ENCODE measurements at places on chromosomes 13 and 19.

GRCh38 chr19:13899393-13899792 lies 6.5 kb downstream of the BRME1 start:
- no peak for DNase-seq

DNA sequence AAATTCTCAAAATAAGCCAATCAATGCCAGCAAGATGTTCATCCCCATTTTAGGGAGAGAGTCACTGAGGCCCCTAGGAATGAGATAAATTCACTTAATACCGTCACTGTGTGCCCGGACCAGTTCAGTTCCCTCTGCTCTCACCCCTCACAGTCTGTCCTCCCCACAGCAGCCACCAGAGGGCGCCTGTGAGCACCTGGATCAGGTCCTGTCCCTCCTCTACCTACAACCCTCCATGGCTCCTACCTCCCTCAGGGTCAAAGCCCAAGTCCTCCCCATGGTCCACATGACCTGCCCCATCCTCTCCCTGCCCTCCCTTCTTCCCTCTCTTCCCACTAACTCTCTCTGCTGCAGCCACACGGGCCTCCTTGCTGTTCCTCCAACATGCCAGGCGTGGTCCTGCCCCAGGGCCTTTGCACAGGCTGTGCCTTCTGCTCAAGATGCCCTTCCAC lies 42.0 kb upstream of the NFIC start:
- DNase-seq, result peak; percentile 48

GRCh38 chr13:39773833-39774232 lies 118.4 kb downstream of the COG6 start:
- no peak for DNase-seq

GRCh38 chr19:46288896-46289588 lies 7.8 kb upstream of the HIF3A start:
- no peak for DNase-seq

- DNase-seq, result no peak
These were observed 26.8 kb downstream of the TUBA3C start for GRCh38 chr13:19154843-19155242.

DNA sequence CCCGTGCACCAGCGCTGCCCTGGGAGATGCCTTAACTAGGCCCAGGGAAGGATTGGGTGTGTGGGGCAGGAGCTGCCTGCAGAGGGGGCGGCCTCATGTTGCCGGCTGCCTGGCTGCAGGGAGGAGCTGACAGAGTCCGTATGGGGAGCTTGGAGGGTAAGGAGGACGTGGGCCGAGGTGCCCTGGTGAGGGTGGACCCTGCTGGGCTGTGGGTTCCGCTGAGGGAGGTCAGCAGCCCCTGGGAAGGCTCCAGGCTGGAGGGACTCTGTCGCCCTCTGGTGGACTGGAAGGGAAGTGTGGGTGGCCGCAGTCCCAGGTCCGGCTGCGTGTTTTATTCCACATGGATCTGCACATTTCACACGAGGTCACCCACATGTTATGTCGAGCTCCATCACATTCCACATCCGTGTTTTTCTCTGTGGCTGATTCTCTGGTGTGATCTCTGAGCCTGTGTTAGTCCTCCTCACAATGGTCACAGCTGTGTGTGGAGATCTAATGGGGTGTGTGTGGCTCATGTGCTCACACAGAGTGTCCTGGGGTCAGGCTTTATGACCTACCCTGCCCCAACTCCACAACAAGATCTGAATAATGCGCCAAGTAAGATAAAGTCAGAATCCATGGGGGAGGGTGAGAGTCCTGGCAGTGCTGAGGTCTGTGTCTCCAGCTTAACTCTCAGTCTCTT lies 1.8 kb upstream of the CEACAM8 start:
- DNase-seq, result peak; percentile 31

DNA sequence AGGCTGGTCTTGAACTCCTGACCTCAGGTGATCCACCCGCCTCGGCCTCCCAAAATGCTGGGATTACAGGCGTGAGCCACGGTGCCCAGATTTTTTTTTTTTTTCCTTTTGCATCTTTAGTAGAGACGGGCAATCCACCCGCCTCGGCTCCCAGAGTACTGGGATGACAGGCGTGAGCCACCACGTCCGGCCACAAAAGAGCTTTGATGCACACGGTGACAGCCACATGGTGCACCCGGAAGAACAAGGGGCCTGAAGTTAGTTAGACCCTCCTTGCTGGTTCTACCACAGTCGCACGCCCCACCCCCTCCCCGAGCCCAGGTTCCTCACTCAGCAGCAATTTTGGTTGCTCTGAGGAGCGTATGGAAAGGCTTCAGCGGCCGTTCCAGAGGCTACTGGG lies 54.2 kb upstream of the USE1 start:
- DNase-seq, result no peak

DNA sequence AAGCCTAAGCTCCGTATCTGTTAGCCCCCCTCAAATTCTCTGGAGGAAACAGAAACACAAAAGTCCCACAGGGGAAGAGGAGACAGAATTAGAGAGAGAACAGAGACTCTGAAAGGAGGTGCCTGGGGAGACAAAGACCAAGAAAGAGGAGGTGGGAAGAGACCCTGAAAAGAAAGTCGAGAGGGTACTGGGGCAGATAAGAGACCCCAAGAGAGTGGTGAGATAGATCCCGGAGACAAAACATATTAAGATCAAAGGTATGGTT lies 915 bp upstream of the GRWD1 start:
- no peak for DNase-seq

GRCh38 chr13:37791699-37792098 lies 77.9 kb downstream of the TRPC4 start:
- DNase-seq, result no peak

GRCh38 chr19:55451163-55451964 lies 8.3 kb upstream of the SHISA7 start:
- DNase-seq, result no peak

- no peak for DNase-seq
These were observed 905.8 kb downstream of the SLITRK1 start for GRCh38 chr13:82976499-82976898.

- no peak for DNase-seq
These were observed 62.8 kb upstream of the WASF3 start for GRCh38 chr13:26494571-26495195.

GRCh38 chr13:32408296-32409000 lies 19.5 kb downstream of the N4BP2L1 start:
- DNase-seq, result no peak

- no peak for DNase-seq
These were observed 48.1 kb downstream of the ZC3H13 start for GRCh38 chr13:46004491-46004890.

DNA sequence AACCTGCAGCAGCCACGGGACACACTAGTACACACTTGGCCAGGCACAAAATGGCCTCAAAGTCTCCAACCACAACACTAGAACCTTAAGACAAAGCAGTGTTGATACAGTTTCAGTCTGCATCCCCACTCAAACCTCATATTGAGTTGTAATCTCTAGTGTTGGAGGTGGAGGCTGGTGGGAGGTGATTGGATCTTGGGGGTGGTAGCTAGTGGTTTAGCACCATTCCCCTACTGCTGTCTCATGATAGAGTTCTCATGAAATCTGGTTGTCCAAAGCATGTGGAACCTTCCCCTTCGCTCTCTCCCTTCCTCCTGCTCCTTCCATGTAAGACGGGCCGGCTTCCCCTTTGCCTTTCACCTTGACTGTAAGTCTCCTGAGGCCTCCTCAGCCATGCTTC lies 638.7 kb downstream of the UQCRFS1 start:
- no peak for DNase-seq

GRCh38 chr19:54633401-54633800 lies 3.1 kb downstream of the LILRB1 start:
- no peak for DNase-seq

GRCh38 chr19:54162241-54162805 lies 2.8 kb upstream of the LENG1 start:
- DNase-seq, result peak; percentile 89

DNA sequence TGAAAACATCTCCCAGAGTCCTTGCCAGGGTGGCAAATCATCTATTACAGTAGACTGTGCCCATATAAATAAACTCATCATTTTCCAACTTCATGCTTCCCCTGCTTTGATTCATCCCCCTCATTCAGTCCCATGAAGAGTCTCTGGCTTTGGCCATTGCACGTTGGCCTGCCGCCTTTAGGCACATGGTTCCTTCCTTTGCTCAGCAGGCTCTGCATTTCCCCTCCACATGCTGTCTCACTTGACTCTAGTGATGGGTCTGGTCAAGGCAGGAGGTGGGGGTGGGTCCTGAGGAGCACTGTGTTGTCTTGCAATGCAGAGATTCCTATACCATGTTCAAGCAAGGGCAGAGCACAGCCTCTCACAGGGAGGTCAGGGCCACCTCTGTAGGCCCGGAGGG lies 48.8 kb upstream of the ARGLU1 start:
- no peak for DNase-seq

- no peak for DNase-seq
These were observed 594.6 kb downstream of the EFNB2 start for GRCh38 chr13:105940882-105941281.

- DNase-seq, result no peak
These were observed 56.8 kb downstream of the LRCH1 start for GRCh38 chr13:46609726-46610125.

GRCh38 chr13:112899281-112900225 lies 69.5 kb upstream of the MCF2L start:
- no peak for DNase-seq

- DNase-seq, result no peak
These were observed 46.1 kb upstream of the NFIC start for GRCh38 chr19:3320354-3320670.

DNA sequence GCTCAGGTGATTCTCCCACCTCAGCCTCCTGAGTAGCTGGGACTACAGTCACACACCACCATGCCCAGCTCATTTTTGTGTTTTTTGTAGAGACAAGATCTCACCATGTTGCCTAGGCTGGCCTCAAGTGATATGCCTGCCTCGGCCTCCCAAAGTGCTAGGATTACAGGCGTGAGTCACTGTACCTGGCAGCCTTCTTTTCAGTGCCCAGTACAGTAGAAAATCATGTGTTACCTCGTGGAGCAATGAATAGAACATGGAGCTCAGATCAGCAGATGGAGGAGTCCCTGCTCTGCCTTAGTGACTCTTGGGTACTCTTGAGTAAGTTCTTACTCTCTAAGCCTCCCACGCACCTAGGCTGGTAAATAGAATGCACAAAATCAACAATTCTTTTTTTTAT lies 44.7 kb downstream of the THSD1 start:
- no peak for DNase-seq

GRCh38 chr19:4575267-4576015 lies 16.0 kb upstream of the SEMA6B start:
- no peak for DNase-seq

- no peak for DNase-seq
These were observed 848.5 kb downstream of the PCDH17 start for GRCh38 chr13:58480061-58480460.

GRCh38 chr19:4908360-4908759 lies 941 bp upstream of the UHRF1 start:
- no peak for DNase-seq

GRCh38 chr19:18001777-18002345 lies 6.1 kb upstream of the ARRDC2 start:
- DNase-seq, result no peak

DNA sequence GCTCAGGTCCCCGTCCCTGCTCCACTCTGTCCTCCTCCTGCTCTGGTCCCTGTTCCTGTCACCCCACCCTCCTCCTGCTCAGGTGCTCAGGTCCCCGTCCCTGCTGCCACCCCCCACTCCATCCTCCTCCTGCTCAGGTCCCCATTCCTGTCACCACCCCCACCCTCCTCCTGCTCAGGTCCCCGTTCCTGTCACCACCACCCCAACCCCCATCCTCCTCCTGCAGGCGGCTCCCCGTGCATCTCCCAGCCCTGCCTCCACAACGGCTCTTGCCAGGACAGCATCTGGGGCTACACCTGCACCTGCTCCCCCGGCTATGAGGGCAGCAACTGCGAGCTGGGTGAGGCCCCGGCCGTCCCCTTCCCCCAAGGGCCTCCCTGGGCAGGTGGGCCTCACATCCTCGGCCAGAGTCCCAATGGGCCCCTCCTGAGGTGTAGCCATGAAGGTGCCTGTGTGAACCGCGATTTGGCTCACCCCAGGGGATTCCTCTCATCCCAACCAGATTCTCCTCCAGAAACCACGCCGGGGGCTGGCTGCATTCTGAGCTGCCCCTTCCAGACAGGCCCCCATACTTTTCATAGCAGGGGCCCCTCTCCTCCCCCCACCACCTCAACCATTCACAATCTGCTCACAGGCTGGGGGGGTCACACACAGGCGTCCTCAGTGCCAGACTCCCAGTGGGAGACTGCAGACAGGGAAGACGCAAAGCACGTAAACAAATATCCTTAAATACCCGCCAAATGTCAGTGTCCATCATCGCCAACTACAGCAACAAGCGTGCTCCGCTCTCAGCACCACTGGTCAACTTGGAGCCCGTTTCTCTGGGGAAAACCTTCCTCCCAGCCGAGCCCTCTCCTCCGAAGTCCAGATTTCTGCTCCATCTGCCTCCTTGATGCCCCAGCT lies 4.6 kb downstream of the PROZ start:
- no peak for DNase-seq

GRCh38 chr19:37342753-37343152 lies 28.1 kb upstream of the ZNF527 start:
- no peak for DNase-seq

GRCh38 chr19:30689474-30689873 lies 317.3 kb downstream of the ZNF536 start:
- no peak for DNase-seq

DNA sequence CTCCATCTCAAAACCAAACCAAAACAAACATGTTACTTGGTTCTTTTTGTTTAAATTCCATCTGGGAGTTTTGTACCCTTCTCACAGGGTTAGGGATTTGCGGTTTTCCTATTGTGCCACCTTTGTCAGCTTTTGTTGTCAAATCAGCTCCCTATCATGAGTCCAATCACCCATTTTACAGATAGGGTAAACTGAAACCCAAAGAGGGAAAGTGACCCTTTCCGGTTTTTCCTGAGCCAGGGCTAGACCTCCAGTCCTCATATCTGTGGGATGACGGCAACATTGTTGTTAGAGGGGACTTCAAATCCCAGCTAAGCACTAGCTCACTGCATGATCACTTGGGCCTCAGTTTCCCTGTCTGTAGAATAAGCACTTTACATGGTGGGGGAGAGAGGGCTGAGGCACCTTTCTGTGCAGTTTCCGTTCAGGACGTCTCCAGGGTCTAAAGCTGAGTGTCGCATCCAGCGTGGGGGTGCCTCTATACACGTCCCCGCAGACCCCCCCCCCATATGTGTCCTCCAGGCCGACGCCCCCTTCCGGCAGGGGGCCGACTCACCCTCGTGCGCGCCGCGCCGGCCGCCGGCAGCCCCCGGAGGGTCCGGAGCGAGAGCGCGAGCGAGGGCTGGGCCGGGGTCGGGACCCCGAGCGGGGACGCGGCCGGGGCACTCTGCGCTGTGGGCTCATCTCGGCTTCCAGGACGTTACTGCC lies 3.9 kb downstream of the CCDC194 start:
- peak; percentile 54 for DNase-seq

Data from hematopoietic multipotent progenitor cell (in vitro differentiated cells).